Activated T-helper 1 cell treated with Interleukin-2 at 50 U/mL for 16 hours (primary cell): ENCODE measurements at places on chromosomes 5 and 9.
A peak's percentile ranks its signal among the peaks of the same experiment; 100 is the strongest.

DNA sequence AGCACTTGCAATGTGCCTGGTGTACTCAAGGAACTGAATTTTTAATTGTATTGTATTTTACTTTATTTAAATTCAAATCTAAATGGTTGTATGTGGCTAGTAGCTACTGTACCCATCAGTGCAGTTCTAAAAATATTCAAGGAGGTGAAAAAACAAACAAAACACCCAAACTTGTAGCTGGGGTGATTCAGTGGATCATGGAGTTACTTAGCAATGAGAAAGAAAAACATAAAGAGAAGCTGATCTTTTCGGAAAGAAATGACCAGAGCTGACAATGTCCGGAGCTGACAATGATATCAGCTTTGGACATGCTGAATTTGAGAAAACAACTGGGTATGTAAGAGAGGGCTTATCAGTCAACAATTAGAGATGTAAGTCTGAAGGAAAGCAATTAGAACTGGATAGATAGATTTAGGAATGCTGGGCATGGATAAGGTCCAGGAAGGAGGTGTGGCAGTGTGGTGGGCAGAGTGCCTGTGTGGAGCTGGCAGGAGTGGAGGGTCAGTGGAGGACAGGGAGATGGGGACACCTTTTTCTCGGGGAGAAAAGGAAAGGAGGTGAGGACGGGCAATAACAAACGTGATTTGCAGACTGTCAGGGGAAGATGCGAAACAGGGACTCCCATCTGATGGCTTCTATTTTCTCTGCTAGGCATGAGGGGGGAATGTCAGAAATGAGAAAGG is 113.2 kb downstream of the DCP2 start:
- no peak for DNase-seq

GRCh38 chr9:133987446-133987788 is 4.7 kb downstream of the VAV2 start:
- DNase-seq = no peak

GRCh38 chr5:64947031-64947430 is 178.3 kb downstream of the CWC27 start:
- no peak for DNase-seq

DNA sequence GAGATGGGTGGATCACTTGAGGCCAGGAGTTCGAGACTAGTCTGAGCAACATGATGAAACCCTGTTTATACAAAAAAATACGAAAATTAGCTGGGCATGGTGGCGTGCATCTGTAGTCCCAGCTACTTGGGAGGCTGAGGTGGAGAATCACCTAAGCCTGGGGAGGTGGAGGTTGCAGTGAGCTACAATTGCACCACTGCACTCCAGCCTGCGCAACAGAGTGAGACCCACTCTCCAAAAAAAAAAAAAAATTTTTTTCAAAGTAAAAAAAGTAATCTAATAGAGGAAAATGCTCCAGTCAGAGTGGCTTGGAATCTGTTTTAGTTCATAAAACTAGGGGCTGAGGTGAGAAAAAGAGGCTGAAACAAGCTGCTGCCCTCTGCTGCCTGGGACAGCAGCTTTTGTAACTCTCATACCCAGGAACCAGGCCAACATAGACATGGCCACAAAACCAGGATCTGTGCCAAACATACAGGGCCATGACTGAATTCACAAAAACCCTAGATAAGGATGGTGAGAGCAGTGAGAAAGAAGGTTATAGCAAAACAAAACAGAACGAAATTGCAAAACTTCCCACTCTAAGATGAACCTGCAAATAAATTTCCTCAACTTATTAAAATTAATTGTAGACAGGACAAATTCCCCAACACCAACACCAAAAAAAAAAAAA is 13.1 kb upstream of the DCAF12 start:
- DNase-seq = no peak

DNA sequence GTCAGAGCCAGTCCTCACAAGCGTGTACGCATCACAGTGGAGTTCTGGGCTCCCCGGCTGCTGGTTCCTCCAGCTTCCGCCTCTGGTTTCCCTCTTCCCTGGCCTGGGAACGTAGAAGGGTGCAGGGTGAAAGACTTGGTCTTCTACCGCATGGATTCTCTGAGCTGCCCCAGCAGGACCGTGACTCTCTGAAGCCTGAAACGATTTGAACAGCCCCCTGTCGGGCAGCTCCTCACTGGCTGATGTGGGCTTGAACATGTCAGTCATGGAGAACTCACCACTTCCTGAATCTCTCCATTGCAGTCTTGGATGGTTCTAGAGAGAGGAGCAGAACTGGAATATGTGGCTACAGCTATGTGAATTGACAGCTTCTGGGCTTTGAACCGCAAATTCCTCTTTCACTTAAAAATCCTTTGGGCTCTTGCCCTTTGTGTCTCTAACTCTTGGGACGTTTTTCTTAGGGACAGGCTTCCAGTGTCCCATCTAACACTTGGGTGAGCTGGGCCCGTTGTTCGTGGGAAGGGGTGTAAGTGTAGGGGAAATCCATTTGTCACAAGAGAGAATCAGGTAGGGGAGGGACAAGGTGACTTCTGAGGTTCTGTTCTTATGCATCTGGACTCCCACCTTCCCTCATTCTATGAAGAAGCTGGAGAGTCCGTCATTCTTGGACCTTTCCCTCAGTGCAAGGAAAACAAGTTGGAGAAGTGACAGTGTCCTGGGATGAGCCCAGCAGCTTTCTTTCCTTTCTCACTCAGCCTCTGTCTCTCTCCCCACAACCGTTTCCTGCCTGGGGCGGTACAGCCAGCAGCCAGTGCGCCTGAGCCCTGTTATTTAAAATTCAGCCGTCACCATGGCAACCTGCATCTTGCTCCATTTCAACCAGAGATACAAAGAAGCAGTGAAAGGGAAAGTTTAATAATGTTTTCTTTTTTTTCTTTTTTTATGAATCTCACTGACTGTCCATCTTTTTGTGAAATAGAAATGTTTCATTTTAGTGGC is 84.7 kb downstream of the PTTG1 start:
- peak; percentile 55 for DNase-seq
